ENCODE measurements at places on chromosomes 6 and 20.
A peak's percentile ranks its signal among the peaks of the same experiment; 100 is the strongest.

DNA sequence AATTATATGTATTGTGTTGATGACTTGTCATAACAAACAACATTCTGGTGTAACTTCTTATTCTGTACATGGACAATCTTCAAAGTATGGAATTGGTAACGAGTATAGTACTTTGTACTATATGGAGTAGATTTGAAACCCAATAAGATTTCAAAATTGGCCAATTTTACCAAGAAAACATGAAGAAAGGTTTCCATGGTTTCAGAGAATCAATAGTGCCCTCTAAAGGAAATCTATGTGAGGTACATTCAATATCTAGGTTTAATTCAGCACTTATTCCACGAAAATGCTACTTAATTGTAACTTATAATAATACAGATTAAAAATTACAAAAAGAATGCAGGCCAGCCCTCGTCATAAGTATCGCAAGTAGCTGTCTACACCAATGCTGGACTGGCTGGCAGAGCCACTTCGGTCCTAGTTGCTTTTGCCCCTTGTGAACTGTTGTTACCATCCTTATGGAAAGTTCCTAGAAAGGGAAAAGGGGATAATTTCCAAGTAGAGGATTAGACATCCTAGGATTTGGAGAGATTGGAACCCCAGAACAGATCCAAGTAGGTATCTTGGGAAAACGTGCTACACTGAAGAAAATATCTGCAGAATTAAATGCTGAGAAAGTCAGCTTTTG lies 70.9 kb downstream of the LCA5 start:
- DNase-seq, result peak; percentile 23

- DNase-seq, result no peak
Observed at GRCh38 chr6:16545382-16545781, 215.9 kb downstream of the ATXN1 start.

DNA sequence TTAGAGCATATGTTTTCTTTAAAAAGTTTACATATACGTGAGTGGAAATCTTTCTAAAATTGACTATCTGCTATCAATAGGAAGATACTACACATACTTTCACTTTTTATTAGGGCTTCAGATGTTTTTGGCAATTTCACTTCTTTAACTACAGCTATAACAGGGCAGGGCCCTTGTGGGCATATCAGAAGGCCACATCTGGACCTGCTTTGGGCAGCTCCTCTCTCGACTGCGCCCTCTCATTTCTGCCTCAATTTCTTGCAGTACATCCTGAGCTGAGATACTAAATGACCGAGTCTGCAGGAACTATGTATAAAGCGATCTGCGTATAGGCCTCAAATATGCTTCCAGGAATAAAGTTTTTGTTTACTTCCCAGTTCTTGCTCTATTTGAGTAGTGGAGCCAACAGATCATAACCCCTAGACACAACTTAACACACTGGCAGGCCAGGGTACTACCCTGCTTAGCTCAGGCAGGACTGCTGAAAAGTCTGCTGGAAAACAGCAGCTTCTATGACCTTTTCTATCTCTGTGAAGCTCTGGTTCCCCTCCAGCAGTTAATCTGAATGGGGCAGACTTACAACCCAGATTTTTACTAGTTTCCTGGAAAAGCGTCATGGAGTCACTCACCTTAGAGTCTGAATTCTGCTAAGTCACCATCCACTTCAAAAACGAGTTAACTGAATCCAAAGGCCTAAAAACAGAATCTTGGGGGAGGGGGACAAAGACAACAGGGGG lies 12.7 kb downstream of the GCLC start:
- no peak for DNase-seq

DNA sequence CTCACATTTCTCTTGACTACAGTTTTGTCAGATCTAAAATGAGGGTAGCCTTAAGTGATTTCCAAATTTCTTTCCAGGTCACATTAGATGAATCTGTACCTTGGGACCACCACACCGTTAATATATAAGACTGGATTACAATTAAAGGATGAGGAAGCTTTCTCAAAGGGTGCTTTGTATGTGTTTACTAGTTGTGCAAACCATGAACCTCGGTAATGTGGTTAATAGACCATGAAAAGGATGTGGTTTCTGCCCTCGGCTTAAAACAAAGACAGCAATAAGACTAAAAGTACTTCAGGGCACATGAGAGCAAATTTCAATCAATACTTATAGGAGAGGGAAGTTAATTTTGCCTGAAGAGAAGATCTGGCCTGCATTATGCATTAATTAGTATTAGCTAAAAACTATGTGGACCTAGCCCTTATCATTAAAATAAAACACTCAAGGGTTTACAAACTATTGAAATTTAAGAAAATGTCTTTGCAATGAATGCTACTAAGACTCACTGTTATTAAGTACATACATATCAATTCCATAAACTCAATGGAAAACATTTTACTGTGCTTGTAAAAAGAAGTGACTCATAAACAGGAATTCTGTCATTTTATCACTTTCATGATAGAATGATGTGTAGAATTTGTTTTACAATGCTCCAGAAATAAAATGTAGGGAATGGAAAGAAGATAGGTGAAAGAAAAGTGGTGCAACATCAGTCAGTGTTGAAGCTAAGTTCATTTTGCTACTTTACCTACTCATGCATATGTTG lies 936 bp upstream of the TMX4 start:
- peak; percentile 15 for DNase-seq
